Foreskin keratinocyte (primary cell): ENCODE measurements at places on chromosomes 4 and X. TPM values are rescaled to one million over a fixed set of nuclear protein-coding genes. Genes with fewer than 3 reads are reported as not detected.

DNA sequence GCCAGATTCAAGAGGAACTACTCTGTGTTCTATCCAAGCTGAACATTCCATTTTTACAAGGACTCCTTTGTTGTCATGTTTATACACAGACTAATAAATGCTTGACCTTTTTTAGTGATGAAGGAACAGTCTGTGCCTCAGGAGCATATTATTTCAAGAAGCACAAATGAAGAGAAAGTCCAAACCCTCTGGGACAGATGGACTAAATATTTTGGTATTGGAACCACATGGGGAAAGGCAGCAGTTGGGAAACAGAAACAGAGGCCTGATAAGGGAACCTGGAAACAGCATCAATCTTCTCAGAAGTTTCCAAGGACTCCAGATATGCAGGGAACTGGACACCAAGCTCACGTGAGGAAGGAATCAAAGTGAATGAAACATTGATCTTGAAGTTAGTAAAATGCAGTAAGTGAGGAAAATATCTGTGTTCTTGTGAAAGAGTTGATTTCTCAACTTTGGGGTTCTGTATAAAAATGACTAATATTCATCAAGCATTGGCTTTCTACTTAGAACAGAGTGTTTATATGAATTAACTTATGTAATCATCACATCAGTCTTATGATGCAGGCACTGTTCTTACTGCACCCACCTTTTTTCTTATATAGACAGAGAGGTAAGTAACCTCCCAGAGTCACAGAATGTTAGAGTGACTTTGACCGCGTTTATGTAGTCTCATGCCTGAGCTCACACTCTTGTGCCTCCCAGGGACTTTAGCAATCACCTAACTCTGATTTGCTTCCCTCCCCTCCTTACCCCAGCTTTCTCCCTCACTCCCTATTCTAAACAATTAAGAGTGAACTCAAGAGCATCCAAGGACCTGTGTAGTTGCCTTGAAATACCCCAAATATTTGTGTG, 148.9 kb upstream of the JADE1 start:
- DNase-seq = no peak

GRCh38 chr4:47530801-47531200, 45.7 kb downstream of the ATP10D start:
- DNase-seq = no peak

Gene FGFR3
- 11.3 and 22.6 TPM in 2 replicates for polyA plus RNA-seq

DNA sequence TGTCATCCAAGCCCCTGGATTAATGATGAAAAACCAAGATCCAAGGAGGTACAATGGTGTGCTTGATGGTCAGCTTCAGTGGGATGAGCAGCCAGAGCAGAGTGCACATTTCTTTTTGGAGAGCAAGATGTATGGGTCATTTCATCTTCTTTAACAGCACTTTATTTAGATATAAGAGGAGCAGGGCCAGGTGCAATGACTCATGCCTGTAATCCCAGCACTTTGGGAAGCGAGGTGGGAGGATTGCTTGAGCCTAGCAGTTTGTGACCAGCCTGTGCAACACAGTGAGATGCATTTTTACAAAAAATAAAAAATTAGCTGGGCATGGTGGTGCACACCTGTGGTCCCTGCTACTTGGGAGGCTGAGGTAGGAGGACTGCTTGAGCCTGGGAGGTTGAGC, 45.3 kb upstream of the MAP3K15 start:
- DNase-seq = no peak
